ENCODE measurements at places on chromosomes 5 and 9.
A peak's percentile ranks its signal among the peaks of the same experiment; 100 is the strongest.

- no peak for DNase-seq
Observed at GRCh38 chr5:115350894-115351293, 54.4 kb upstream of the CCDC112 start.

DNA sequence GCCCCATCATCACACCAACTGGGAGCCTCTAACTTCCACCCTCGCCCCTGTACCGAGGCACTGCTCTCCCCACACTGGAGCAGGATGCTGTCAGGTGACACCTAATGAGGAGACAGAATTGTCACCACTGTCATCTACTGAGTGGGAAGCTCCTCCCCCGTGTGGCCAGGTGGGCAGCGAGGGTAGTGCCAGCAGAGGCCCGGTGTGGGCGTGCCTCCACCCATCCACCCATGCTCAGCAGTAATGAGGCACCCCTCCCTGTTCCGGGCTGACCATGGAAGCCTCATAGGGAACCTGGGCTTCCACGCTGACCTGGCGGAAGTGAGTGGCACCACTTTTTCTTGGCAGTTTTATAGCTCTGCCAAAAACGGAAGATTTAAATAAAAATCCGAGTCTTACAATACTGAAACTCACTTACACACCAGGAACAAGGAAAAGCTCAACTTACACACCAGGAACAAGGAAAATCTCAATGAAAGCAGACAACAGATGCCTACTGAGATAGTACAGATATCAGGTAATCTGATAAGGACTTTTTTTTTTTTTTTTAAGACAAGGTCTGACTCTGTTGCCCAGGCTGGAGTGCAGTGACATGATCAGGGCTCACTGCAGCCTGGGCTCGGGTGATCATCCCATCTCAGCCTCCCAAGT is 30.6 kb upstream of the ASS1 start:
- DNase-seq, result no peak

DNA sequence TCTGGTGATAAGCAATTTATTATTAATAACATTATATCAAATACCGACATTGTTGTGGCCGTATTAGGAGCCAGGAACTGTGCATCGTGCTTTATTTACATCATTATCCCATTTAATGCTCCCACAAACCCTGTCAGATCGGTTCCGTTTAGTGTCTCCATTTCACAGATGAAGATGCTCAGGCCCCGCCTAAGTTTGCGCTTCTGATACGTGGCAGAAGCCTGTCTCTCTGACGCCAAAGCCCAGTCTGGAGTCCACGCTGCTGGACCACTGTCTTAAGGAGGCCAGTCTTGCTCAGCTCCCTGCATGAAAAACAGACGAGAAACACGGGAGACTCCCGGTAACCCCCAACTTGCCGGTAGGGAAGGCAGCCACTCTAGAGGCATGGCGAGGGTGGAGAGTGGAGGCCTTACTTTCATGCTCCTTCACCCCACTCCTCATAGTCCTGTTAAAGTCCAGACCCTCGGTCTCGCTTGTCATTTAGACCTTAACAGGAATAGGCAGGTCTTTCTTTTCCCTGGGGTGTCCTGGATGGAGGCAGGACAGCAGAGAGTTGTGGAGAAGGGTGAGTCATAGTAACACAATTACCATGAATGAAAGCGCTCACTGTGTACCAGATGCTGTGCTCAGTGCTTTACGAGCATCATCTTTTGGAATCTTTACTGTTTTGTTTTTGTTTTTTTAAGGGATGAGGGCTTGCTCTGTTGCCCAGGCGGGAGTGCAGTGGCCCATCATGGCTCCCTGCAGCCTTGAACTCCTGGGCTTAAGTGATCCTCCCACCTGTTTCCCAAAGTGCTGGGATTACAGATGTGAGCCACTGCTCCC is 872 bp downstream of the TXNDC15 start:
- DNase-seq, result peak; percentile 44

- no peak for DNase-seq
Observed at GRCh38 chr5:14161825-14162556, 18.8 kb downstream of the TRIO start.

DNA sequence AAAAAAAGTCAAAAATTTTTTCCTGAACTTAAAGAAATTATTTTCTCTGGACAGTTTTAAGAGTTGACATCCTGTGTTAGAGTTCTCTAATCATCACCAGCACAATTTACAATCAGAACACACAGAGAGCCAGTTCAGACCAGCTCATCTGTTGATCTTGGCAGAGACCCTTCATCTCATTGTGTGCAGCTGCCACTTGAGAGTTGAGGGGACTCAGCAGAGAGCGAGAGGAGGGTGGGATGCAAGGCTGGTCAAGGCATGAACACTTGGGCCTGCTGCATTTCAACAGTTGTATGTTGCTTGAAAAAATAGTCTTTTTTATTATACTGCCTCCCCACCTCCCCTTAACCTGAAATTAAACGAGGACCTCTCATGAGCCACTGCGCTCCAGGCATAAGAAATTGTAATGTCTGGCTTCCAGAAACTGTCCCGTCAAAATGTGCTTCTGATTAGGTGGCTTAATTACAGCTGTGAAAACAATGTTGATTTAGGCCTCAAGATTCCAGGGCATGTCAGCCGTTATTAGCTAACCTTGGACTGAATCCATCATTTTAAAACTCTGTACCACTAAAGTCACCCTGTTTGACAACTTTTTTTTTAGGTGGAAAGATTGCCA is 383.6 kb downstream of the CCDC171 start:
- peak; percentile 87 for DNase-seq

- no peak for DNase-seq
Observed at GRCh38 chr5:73789851-73790281, 163.9 kb downstream of the ARHGEF28 start.

- DNase-seq, result no peak
Observed at GRCh38 chr9:132156262-132156661, 5.6 kb upstream of the NTNG2 start.

- peak; percentile 14 for DNase-seq
Observed at GRCh38 chr5:175680020-175680419, 22.1 kb downstream of the HRH2 start.

DNA sequence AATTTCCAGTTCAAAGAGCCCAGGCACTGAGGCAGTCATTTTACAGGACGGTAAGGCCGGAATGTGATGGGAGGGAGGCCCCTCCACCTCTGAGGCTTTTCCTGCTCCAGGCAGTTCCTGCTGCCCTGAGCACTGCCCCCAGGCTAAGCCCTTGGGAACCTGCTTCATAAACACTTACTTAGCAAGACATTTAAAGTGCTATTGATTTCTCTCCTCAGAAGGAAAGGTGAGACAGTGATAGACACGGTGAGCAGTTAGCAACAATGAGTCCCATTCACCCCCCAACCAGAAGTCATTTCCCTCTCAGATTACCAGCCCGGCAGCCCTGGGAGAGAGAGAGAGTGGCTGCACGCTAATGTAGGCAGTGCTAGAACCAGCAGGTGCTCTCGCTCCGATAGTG is 462.5 kb downstream of the SPOCK1 start:
- DNase-seq, result peak; percentile 92

- no peak for DNase-seq
Observed at GRCh38 chr5:99243111-99243510, 314.3 kb upstream of the CHD1 start.

- no peak for DNase-seq
Observed at GRCh38 chr9:112252194-112252593, 77.1 kb upstream of the SUSD1 start.

DNA sequence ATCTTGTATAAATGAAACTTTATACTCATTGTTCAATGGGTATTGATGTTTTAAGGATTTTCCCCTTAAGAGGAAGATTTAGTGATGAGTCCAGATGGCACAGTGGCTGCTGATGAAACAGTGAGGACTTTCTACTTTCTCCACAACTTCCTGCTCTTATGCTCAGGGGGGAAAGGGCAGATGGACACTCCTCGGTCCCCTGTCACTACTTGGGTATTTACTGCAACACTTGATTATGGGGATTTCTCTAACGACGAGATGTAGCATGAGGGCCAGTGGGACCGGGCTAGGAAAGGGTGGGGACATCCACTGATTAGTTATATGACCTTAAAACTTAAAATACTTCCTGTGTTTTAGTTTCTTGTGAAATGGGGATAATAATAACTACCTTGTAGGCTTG is 146.1 kb upstream of the HMHB1 start:
- DNase-seq, result no peak

DNA sequence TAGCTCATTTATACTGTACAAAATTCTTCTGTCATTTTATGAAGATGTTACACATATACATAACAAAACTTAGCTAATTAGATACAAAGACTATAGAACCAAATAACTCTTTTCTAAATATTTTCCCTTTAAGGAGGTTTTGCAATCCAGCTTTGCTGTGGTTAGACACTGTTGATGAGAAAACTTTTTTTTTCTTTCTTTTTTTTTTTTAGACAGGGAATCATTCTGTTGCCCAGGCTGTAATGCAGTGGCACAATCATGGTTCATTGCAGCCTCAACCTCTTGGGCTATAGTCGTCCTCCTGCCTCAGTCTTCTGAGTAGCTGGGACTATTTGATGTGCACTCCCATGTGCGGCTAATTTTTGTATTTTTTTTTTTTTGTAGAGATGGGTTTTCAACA is 38.5 kb upstream of the CDKN2B start:
- no peak for DNase-seq

DNA sequence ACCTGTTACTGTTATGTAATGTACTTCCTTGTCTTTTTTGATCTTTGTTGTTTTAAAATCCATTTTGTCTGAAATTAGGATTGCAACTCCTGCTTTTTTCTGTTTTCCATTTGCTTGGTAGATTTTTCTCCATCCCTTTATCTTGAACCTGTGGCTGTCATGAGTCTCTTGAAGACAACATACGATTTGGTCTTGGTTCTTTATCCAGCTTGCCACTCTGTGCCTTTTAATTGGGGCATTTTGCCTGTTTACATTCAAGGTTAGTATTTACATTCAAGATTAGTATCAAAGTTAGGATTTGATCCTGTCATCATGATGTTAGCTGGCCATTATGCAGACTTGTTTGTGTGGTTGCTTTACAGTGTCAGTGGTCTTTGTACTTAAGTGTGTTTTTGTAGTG is 156.8 kb downstream of the GDNF start:
- no peak for DNase-seq

- DNase-seq, result no peak
Observed at GRCh38 chr9:95237336-95237735, 80.2 kb downstream of the FANCC start.

GRCh38 chr9:131449276-131449675 is 53.4 kb upstream of the POMT1 start:
- DNase-seq, result no peak

GRCh38 chr5:53183880-53184279 is 74.3 kb upstream of the MOCS2 start:
- no peak for DNase-seq

DNA sequence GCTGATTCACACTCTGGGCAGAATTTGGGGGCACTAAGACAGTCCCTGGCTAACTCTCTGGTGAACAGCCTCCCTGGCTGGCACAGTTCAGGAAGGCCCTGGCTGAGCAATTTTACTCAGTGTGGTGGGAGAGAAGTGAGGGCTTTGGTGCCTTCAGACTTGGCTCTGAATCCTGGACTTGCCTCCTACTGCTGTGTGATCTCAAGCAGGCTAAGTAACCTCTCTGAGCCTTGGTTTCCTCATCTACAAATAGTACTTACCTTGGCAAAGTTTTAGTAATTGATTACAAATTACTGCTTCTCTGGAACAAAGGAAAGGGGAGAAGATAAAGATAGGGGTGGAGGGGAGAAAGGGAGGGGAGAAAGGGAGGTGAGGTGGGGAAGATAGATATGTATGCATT is 153.8 kb downstream of the DROSHA start:
- no peak for DNase-seq

GRCh38 chr5:61289241-61289640 is 42.8 kb upstream of the ZSWIM6 start:
- peak; percentile 23 for DNase-seq

DNA sequence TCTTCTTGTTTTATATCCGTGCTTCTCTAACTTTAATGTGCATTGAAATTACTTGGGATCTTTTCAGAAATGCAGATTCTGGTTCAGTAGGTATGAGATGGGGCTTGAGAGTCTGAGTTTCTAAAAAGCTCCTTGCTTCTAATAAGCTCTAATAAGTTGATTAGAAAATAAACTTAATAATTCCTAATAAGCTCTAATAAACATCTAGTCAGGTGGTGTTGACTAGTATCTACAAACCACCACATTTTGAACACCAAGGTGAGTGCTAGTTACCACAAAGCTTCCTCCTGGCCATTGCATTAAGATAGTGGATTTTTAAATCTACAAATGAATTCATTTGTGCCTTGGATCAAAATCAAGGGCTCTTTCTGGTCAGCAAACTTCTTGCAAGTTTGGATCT is 5.3 kb downstream of the TMOD1 start:
- DNase-seq, result no peak

DNA sequence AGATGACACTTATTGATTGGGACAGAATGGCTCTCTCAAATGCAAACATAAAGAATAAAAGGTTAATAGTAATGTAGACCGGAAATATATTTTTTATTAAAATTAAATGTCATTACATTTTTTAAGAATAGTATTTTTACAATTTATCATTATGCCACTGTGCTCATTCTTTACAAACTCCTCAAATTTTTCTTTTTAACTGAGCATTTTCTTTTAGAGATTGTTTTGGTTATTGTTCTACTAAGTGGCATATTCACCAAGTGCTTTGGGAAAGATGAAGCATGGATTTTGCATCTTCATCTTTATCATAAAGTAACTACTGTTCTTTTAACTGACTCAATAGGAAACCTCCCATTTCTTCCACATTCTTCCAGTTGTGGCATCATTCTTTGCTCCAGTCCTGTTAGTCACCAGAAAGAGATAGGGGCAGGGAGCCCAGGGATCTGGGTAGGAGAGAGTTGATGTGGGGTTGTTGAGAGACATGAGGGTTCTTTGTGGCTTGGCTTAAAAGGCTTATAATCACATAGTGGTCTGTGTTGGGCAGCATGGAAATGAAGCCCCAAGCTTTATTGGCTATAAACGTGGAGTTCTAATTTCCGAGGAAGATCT is 69.8 kb downstream of the SYK start:
- DNase-seq, result no peak

DNA sequence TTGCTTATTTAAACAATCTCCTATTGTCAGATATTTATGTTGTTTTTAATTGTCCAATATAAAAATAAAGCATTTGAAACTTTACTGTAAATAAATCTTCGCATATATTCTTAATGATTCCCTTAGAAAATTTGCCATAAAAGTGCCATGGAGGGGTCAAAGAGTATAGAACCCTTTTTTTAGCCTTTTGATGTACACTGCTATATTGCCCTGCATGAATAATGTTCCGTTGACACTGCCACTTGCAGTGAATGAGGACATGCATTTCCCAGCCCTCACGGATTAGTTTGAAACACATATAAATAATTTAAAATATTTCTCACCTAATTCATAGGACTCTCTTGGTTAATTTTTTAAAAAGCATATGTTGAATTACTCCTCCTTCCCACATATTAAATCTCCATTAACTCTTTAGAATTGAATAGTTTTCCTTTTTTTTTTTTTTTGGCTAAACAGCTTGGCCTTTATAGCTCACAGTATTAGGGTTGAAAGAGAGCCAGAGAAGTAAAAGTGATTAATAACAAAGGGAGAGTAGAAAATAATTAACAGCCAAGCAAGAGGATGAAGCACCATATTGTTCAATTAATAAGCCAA is 129.8 kb upstream of the SGCD start:
- DNase-seq, result no peak

- no peak for DNase-seq
Observed at GRCh38 chr5:151078490-151079262, 2.2 kb downstream of the TNIP1 start.

- DNase-seq, result no peak
Observed at GRCh38 chr5:12272389-12272788, 368.1 kb upstream of the CTNND2 start.

Data from NCI-H345 (cell line).